ENCODE measurements at places on chromosomes 5 and 9.
A peak's percentile ranks its signal among the peaks of the same experiment; 100 is the strongest.

GRCh38 chr9:77826621-77827020 lies 178.5 kb upstream of the GNA14 start:
- DNase-seq = no peak

DNA sequence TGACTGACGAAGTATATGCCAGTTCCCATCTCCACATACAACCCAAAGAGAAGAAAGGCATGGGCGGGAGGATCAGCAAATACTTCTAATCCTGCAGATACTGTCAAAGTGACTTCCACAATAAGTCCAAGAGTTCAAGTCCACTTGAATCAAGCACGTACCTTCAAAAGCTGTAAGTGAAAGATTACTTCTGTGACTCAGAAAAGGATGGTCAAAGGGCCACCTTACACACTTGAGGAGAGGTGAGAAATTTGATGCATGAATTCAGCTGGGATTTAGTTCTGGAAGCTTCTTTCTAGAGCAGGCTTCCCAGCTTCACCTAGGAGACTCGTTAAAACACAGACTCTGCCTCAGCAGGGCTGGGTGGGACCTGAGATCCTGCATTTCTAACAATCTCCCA lies 357.5 kb downstream of the GLIS3 start:
- DNase-seq = no peak

- no peak for DNase-seq
Observed at GRCh38 chr9:135255033-135255840, 167.8 kb downstream of the OLFM1 start.

GRCh38 chr9:115137526-115137925 lies 19.6 kb upstream of the TNC start:
- no peak for DNase-seq

DNA sequence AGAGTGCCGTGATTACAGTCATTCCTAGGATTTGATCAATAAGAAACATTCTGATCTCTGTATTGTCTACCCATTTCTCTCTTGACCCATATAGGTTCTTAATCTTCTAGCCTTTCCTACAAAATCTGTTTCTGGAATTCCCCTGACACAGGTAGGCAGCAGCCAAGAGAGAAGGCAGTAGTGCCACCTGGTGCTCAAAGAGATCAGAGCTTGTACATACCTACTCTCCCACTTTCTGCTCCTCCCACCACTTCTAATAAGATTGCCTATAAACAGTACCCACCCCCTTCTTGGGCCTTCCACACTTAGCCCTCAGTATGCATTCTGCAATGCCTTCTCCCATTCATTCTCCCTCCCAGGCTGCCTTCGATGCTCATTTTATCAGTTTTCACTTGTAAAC lies 117.4 kb upstream of the RORB start:
- no peak for DNase-seq

- DNase-seq = peak; percentile 16
Observed at GRCh38 chr5:121377461-121377860, 474.2 kb upstream of the FTMT start.

DNA sequence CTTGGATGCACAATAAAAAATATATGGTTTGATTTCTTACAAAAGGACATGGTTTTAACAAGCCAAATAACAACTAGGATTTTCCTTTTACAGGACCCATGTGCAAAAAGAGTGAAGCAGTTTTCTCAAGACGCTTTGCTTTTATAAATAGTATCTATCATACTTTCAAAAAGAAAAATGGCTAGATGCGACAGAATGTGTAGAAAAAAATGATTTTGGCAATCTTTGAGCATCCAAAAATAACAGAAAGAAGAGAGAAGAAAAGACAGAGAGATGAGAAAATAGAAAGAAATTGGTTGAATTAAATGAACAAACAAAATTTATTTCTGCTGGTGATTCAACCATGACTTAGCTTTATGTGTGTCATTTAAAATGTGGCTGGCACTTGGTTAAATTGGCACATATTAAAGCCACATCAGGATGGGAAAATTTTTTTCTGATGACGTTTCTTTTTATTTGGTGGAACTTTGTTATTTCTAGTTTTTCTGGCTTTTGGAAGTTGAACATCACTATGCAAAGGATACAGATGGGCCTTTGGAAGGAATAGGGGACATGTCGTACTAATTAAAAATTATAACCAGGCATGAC lies 35.6 kb upstream of the NREP start:
- peak; percentile 92 for DNase-seq

DNA sequence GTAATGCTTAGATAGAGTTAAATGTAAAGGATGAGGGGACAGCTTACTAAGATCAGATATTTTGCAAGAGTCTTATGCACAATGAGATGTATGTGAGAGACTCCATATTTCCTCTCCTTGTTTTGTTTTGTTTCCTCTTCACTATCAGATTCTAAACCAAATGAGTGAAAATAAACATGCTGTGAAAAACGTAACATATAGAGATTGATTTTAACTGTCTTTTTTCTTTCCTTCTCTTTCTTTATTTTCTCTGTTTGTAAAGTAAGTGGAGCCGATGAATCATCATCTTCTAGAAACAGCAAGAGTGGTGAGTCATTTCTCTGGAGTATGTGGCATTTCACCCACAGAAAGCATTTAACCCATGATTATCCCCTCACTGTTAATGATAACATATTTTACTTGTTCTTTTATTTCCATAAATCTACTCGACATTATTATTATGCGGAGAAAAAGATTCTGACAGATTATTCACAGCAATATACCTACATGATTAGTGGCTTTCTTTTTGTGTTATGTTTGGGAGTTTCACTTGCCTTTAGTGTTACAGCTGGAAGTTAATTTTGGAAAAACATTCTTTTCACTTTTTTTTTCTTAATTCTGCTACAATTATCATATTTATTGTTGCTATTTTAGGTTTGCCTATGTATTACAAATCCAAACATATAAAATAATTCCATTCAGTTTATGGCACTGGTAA lies 2.1 kb upstream of the ANXA1 start:
- DNase-seq = peak; percentile 93

DNA sequence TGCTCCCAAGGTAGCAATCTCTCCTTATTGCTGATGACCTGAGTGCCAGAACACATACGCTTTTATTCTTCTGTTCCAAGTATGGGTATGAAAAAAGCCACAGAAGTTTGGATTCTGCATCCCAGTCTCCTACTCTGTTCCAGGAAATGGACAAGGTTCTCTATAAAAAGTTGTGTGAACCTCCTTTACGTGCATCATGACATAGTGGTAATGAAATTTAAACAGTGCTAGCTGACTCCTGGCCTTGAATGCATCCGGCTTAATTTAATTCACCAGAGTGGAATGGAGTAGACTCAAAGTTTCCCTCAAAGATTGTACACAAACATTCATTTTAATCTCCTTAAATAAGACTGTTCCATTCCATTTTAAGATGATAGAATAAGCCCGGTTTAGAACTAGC lies 68.9 kb downstream of the LURAP1L start:
- DNase-seq = no peak

DNA sequence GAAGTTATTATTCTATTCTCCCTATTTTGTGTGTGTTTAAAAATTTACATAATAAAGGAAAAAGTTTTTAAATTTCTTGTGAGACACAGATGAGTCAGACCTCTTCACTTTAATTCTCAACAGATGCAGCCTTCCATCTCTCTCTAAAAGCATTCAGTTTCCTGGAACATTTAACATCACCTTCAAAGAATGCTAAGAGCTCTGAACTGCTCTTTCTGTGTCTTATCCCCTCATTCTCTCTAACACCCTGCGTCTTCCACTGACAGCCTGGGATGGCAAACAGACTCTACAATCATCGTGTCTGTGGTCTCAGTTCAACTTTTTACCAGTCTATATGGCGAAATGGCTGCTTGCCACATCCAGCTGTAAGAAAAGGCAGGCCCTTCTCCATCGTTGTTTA lies 173.0 kb downstream of the HINT1 start:
- peak; percentile 86 for DNase-seq

- DNase-seq = no peak
Observed at GRCh38 chr5:67896930-67897313, 318.6 kb upstream of the PIK3R1 start.

DNA sequence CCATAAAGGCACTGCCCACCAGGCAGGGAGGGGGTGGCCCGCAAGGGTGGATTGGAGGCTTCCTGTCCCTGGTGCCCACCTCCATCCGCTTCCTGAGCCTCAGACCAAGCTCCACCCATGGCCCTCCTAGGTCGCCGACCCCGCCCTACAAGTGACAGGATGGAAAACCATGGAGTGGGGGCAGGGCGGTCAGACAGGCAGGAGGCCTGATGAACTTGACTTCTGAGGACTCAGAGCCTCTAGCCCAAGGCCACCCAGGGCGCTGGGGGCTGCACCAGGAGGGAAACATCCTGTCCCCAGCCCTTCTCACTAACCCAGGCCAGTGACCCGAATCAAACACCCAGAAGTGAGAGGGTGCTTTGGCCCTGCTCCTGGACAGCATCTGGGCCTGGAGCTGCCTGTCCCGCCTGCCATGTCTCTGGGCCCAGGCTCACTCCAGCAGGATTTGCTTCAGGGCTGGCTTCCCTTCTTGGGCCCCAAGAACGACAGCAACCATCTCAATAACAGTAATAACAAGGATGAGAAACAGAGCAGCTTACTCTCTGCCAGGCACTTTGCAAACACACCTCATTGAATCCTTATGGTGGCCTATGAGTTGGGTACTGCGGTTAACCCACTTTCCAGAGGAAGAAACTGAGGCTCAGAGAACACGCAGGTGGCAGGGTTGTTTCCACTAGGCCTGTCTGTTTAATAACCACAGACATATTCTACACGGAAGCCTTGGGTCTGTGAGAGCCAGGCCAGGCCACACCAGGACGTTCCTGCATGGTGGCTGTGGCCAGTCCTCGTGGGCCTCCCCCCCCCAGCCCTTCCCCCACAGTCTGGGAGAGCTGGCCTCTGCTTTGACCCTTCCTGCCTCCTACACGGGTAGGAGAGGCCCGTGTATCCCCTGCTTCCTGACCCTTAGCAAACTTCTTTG lies 4.4 kb upstream of the ST6GALNAC6 start:
- peak; percentile 64 for DNase-seq

- no peak for DNase-seq
Observed at GRCh38 chr5:40690267-40690666, 10.6 kb downstream of the PTGER4 start.

DNA sequence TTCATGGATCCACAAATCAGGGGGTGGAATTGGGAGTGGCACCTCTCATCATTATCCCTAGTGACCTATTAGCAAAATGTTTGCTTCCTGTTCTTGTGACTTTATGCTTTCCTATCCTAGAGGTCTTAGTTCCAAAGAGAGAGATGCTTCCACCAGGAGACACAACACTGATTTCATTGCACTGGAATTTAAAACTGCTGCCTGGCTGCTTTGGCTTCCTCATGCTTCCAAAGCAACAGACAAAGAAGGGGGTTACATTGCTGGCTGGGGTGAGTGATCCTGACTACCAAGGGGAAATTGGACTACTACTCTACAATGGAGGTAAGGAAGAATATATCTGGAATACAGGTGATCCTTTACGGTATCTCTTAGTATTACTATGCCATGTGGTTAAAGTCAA lies 69.2 kb upstream of the SH3GL2 start:
- peak; percentile 50 for DNase-seq

GRCh38 chr9:37104183-37104889 lies 16.0 kb upstream of the ZCCHC7 start:
- DNase-seq = peak; percentile 69

DNA sequence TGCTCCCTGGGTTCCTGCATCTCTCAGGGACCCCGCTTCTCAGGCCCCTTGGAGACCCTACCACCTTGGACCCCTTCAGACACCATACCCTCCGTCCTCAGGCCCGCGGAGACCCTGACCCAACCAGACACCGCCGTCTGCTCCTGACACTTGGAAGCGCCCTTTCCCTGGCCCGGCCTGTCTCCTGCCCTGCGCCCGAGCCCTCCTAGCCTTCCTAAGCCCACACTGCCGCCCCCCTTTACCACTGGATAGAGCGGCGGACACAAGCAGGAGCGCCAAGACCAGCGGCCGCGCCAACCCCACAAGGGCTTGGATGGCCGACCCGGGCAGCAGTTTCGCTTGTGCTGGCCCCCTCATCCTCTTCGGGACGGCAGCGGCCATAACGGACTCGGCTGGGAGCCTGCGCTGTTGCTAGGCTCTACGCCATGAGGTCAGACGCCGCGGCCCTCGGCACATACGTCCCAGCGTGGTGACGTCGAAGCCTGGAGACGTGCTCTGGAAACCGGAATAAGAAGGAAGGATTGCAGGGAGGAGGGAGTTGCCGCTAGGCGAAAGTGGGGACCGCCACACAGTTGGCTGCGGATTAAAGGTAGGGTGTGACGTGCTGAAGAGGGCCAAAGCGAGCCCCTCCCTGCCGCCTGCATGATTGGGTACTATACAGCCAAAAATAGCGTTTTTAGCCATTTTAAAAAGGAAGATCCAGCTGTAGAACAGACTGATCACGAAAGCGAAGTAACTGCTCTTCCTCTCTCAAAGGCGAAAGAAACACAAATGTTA lies at the start of gene C5orf15:
Gene C5orf15 (minus strand): TSS at position 422 of the 777 bp plus-strand sequence. CDS start 41 bp downstream, at position 381.
- peak; percentile 98 for DNase-seq

DNA sequence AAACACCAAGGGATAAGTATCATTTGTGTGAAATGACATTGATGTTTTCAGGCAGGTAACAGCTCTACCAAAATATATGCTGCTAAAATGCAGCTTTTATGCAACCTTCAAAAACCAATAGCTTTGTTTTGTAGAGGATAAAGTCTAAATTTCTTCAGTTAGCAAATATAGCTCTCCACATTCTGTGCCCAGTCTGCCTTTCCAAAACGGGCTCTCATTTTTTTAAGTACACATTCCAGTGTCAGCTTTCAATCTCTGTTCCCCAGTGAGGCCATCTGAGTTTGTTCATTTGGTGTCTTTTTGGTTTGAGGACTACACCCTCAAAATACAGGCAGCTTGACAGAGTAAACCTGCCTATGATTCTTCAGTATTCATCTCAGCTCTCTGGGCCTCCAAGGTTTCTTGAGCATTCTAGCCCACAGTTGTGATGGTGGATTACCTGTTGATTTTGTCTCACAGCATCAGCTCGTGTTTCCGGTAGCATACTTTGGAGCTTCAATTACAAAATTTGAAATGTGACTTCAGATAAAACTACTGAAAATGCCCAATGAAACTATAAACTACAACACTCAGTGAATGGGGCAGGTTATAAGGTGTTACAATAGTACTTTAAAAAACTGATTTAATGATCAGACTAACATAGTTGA lies 55.7 kb downstream of the NR3C1 start:
- no peak for DNase-seq

- DNase-seq = no peak
Observed at GRCh38 chr9:78644359-78644758, 347.4 kb downstream of the PSAT1 start.

Data from fibroblast of skin of back (primary cell).